ENCODE measurements at places on chromosomes 12 and 14. TPM values are rescaled to one million over a fixed set of nuclear protein-coding genes. Genes with fewer than 3 reads are reported as not detected.
A peak's percentile ranks its signal among the peaks of the same experiment; 100 is the strongest.

GRCh38 chr12:110245369-110245772, 35.7 kb upstream of the ATP2A2 start:
- peak; percentile 44 for DNase-seq

- DNase-seq, result no peak
Observed at GRCh38 chr14:61174441-61174891, 106.7 kb downstream of the TMEM30B start.

DNA sequence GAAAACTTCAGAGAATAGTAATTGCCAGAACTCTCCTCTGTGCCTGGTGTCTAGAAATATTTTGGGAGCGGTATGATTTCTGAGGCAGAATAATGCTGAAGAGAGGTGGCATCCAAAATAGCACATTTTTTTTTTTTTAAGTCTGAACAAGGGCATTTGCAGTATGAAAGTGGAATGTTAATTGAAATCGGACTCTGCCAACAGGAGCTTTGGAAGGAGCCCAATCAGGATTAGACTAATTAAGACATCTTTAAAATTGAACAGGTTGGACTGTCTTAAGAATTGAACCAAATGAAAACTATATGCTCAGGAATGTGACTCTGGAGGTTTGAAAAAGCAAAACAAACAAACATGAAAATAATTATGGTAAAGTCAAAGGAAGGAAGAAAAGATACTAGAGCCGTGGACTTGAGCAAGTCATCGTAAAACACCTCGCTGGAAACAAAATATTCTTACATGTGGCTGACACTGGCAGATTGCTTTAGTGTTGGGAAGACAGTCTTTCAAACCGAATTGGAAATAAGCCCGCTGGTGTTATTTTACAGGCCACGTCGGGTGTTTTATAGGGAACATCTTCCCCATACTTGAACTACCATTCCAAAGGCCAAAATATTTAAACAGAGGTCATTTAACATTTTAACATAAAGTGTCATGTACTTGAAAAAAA, 436.3 kb downstream of the VRK1 start:
- DNase-seq, result no peak

DNA sequence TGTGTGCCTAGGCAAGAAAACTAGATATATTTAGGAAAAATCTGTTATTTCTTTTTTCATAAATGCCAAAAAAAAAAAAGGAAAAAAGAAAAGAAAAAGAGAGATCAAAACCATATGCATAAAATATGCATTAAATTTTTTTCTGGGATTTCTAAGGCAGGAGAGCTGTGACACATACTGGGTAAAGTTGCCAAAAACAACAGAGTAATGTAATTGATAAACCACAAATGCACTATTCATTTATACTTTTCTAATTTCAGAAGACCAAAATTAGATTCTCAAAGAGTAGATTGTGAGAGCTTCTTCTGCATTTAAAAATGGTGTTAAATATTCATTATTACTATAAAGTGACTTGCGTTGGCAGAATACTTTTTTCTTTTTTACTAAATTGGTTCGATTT, 673.8 kb upstream of the MGAT4C start:
- no peak for DNase-seq

GRCh38 chr12:110957159-110957558, 36.8 kb upstream of the MYL2 start:
- DNase-seq, result no peak

DNA sequence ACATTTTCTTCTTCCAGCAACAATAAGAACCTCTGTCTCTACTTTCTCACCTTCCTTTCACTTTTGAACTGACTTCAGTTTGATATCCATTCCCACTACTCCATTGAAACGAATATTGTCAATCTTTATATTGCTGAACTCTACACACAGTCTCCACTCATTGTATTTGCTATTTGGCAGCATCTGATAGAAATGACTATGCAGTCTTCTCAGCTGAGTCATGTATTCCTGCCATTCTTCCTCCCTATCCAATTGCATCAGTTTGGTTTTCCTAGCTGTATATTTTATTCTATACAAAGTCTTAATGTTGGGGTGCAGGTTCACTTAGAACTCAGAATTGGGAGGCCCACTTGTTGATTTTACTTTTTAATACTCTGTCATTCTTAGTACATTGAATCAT, 107.5 kb upstream of the CPNE8 start:
- DNase-seq, result no peak

- DNase-seq, result no peak
Observed at GRCh38 chr14:34502001-34502400, 37.5 kb downstream of the EAPP start.

- no peak for DNase-seq
Observed at GRCh38 chr12:77992760-77993159, 162.1 kb downstream of the NAV3 start.

DNA sequence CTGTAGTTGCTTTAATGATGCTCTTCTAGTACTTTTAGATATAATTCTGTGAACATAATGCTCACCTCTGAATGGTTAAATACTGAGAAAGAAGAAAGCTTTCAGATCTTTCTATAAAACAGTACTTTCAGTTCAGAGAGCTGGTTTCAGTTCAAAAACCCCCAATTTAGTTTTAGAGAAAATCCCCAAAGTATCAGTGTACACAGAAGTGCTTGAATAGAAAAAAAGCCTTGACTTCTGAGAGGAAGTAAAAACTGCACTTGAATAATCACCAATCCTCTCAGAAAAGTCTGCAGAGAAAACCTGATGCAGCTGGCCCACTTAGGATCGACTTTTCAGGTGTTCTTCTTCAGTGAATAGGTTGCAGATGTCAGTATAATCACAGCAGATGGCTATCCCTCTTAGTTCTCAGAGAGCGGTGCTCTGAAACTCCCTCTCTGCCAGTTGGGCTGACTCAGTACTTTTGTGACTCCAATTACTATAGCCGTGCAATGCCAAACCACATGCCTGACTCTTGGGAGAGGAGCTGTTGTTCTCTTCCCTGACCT, 616.3 kb downstream of the LRFN5 start:
- peak; percentile 69 for DNase-seq

- DNase-seq, result no peak
Observed at GRCh38 chr12:22002430-22002829, 43.6 kb upstream of the CMAS start.

GRCh38 chr12:62785941-62786559, 148.9 kb downstream of the PPM1H start:
- DNase-seq, result peak; percentile 96

DNA sequence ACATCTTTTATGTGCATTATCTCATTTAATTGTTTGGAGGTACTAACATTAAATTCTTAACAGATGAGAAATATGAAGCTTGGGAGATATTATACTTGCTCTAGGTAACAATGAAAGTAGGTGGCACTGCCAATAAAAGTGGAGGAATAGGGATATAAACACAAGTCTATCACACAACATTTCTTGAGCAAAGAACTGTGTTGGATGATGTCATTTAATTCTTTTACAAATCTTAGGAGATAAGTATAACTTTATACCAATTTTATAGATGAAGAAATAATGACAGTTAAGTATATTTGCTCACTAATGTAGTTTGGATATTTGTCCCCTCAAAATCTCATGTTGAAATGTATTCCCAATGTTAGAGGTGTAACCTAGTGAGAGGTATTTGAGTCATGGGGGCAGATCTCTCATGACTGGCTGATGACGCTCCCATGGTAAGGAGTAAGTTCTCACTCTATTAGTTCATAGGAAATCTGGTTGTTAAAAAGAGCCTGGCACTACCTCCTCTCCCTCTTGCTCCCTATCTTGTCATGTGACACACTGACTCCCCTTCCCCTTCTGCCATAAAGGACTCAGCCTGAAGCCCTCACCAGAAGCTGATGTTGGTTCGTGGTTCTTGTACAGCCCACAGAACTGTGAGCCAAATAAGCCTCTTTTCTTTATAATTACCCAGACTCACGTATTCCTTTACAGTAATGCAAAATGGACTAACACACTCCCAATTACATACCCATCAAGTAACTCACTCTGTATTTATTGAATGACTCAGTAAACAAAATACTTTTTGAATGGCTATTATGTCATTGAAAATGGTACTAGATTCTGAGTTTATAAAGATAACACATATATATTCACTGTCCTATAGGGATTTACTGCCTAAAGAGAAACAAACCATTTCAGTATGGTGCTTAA, 146.8 kb upstream of the KITLG start:
- peak; percentile 55 for DNase-seq

GRCh38 chr14:34646570-34647255, 16.8 kb upstream of the SNX6 start:
- no peak for DNase-seq

DNA sequence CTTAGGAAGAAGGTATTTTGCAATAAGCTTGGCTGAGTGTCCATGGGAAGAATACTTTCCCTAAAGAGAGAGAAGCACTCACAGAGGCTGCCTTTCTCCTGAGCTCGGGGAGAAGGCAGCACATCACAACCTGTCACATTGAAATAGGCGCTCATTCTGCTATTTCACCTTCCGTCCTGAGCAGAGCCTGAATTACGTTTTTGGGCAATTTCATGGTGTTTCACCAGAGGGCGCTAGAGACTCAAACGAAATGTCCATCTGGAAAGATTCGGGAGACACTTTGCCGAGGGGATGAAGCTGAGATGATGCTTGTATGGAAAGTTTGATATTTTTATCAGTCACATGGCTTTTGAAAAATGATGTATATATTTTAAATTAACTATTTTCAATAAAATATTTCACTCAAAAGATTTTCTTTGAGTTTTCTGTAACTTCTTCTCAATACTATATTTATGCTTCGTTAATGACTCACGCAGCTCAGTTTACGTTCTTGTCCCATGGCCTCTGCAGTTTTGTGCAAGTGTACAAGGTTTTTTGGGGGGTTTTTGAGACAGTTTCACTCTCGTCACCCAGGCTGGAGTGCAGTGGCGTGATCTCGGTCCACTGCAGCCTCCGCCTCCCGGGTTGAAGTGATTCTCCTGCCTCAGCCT, 17.4 kb upstream of the B4GALNT3 start:
- DNase-seq, result no peak

DNA sequence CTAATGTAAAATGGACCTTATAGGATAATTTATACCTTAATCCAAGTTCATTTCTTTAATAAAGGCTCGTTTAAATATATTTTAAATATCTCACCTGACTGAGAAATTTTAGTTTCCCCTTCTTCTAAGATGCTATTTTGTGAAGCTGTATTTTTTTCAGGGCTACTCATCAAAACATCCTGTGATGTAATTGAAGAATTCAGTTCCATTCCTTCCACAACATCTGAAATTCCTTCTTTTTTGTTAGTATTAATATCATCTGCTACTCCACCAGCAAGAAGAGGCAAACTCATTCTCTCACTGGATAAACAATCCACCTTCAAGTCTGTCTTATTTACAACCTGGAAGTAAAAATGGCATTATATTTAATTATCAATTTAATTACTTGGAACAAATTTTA, 22.5 kb downstream of the LGALS3 start:
- no peak for DNase-seq

DNA sequence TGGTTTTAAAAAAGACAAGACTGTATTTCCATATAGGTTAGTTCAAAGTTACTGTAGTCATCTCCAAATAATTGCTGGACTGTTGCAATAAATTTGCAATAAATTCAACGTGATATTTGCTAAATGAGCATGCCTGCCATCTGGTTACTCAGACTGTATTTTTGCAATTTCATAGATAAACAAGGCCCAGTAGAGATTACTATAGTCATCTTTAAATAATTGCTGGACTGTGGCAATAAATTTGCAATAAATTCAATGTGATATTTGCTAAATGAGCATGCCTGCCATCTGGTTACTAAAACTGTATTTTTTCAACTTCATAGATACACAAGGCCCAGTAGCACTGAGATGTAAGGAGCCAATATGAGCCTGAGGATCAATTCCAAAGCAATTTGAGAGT, 5.6 kb downstream of the NTN4 start:
- no peak for DNase-seq

DNA sequence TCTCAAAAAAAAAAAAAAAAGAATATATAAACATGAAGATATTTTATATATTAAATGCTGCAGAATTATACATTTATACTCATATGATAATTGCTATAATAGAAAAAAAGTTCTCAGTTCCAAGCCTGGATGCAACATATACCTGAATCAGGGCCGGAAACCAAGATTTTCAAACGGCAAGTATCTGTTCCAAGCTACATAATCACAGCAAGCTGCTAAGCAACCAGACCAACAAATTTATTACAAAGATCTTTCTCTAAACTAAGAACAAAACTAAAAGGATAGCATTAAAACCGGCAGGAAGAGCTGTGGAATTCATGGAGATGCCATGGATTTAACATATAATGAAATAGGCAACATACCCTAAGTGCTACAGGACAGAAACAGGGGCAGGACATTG, 7.1 kb downstream of the RACGAP1 start:
- DNase-seq, result no peak

GRCh38 chr14:32514236-32514635, 185.1 kb downstream of the AKAP6 start:
- DNase-seq, result no peak

The HSPA2 gene
- 5.2 TPM for total RNA-seq

The NPC2 gene
- 33.4 TPM for total RNA-seq

The AMIGO2 gene
- 10.5 TPM for total RNA-seq

The ISCA2 gene
- total RNA-seq, result 12.7 TPM

The CNTN1 gene
- not detected for total RNA-seq

The MSRB3 gene
- total RNA-seq, result 43.5 TPM

The BCL11B gene
- not detected for total RNA-seq

The TAS2R20 gene
- not detected for total RNA-seq

The C14orf180 gene
- not detected for total RNA-seq

The ELK3 gene
- total RNA-seq, result 4.8 TPM

The CIT gene
- 4.1 TPM for total RNA-seq

The APOF gene
- total RNA-seq, result not detected

The BIN2 gene
- not detected for total RNA-seq

The PPP4R4 gene
- 0.23 TPM for total RNA-seq
